ENCODE measurements at places on chromosomes 7 and 10. TPM values are rescaled to one million over a fixed set of nuclear protein-coding genes. Genes with fewer than 3 reads are reported as not detected.
A peak's percentile ranks its signal among the peaks of the same experiment; 100 is the strongest.

- no peaks in the 10 kb centered on the region for H3K36me3 ChIP-seq
- no peaks in the 10 kb centered on the region for H3K27me3 ChIP-seq
- no peak overlapping the region for H3K27ac ChIP-seq
- DNase-seq: peak; percentile 86
- H3K4me3 ChIP-seq: no peak overlapping the region
Measured at GRCh38 chr10:100338434-100339036, 8.5 kb upstream of the SCD start.

GRCh38 chr10:86710987-86711512 is 42.7 kb downstream of the LDB3 start:
- peak; percentile 95 for DNase-seq
- H3K4me1 ChIP-seq: peaks cover 52% of the 10 kb centered on the region
- no peaks in the 10 kb centered on the region for H3K27me3 ChIP-seq
- peak overlapping the region; percentile 98 for H3K27ac ChIP-seq
- H3K36me3 ChIP-seq: no peaks in the 10 kb centered on the region
- H3K4me3 ChIP-seq: peak overlapping the region; percentile 80

GRCh38 chr7:70307544-70308106 is 709.4 kb downstream of the AUTS2 start:
- DNase-seq: no peak
- H3K36me3 ChIP-seq: no peaks in the 10 kb centered on the region
- no peak overlapping the region for H3K4me3 ChIP-seq
- no peaks in the 10 kb centered on the region for H3K4me1 ChIP-seq
- H3K27me3 ChIP-seq: no peaks in the 10 kb centered on the region
- no peak overlapping the region for H3K27ac ChIP-seq

DNA sequence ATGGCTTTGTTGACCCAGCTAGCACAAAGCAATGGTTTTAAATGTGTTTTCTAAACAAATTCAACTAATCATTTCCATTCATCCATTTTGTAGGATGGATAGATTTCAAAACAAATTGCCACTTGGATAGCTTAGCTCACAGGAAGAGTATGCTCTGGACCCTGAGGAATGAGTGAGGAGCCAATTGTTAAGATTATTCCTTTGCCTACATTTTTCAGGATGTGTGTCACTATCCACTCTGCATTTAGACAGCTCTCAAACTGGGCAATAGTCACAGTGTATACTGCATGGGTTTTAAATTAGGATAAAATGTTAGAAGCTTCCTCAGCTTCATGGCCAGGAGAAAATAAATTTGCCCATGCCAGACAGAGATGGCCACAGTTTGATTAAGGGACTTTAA is 605.6 kb upstream of the TEX47 start:
- H3K4me3 ChIP-seq: no peak overlapping the region
- DNase-seq: no peak
- no peaks in the 10 kb centered on the region for H3K36me3 ChIP-seq
- no peaks in the 10 kb centered on the region for H3K27me3 ChIP-seq
- no peaks in the 10 kb centered on the region for H3K4me1 ChIP-seq

GRCh38 chr10:25758041-25758457 is 176.0 kb upstream of the MYO3A start:
- DNase-seq: no peak
- no peaks in the 10 kb centered on the region for H3K4me1 ChIP-seq

DNA sequence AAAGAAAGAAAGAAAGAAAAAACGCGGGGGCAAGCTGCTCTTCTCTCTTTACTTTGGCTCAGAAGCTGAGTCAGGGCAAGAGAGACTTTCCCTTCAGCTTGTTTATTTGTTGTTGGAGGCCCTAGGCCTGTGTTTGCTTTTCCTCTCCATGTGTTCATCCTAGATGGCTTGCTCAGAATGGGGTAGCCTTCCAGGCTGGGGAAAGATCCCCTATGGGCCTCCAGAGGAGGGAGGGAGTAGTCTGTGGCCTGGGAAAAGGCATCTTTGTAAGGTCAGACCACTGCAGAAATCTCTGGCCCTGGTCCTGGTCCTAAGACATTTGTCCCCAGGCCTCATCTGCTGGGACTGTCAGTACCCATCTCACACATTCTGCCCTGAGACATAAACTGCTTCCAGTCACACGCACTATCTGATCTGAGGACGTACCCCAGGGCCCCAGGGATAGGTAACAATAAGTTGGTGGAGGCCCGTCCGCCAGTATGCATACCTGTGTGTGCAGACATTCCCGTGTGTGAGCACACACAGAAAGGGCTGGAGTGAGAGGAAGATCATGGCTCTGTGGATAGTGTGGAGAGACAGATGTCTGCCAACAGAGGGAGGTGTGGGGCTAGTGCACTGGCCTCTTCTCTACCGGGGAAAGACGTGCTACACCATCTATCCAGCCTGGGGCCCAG is 4.9 kb upstream of the SCD start:
- peak overlapping the region; percentile 82 for H3K27ac ChIP-seq
- DNase-seq: peak; percentile 20
- H3K4me1 ChIP-seq: peaks cover 36% of the 10 kb centered on the region
- H3K4me3 ChIP-seq: no peak overlapping the region
- H3K36me3 ChIP-seq: no peaks in the 10 kb centered on the region
- H3K27me3 ChIP-seq: peaks cover 10% of the 10 kb centered on the region

DNA sequence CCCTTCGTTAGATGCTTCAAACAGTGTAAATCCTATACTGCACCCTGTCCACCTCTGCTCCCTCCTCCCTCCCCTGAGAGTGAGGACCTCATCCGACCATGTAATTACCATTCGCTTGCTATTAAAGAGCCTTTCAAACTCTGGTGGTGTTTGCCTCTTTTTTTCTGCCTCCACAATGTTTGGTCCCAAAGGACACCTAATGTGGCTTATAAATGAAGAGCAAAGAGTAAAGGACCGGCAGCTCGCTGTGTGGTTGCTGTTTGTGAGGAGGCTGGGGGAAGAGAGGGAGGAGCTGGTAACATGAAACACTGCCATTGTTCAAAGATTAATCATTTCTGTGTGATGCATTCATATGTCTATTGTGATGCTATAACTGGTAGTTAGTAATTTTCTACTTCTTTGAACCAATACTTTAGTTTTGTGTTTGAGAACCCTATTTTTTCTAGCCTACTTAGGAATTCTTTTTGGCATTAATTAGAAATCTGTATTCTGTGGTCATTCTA is 27.9 kb downstream of the MTURN start:
- DNase-seq: no peak
- H3K27me3 ChIP-seq: no peaks in the 10 kb centered on the region
- no peak overlapping the region for H3K4me3 ChIP-seq
- peaks cover 13% of the 10 kb centered on the region for H3K4me1 ChIP-seq
- H3K36me3 ChIP-seq: no peaks in the 10 kb centered on the region
- no peak overlapping the region for H3K27ac ChIP-seq

GRCh38 chr10:44879531-44879899 is 31.6 kb upstream of the TMEM72 start:
- H3K4me1 ChIP-seq: peaks cover 8% of the 10 kb centered on the region
- no peak overlapping the region for H3K27ac ChIP-seq
- H3K27me3 ChIP-seq: no peaks in the 10 kb centered on the region
- no peaks in the 10 kb centered on the region for H3K36me3 ChIP-seq
- H3K4me3 ChIP-seq: peak overlapping the region; percentile 71
- DNase-seq: no peak

The FAS gene
- 3.8 TPM for total RNA-seq

The PROSER2 gene
- total RNA-seq: 1.2 TPM

The ATAD1 gene
- total RNA-seq: 61.6 TPM

The SGPL1 gene
- 13.2 TPM for total RNA-seq

Data from psoas muscle (tissue), 8 donors.